ENCODE measurements at places on chromosomes 3 and 15. TPM values are rescaled to one million over a fixed set of nuclear protein-coding genes. Genes with fewer than 3 reads are reported as not detected.

ATP6V1A gene
- total RNA-seq, result 44.6 TPM

LRRC34 gene
- total RNA-seq, result 1.0 TPM

GRCh38 chr15:74184582-74185091 lies 11.1 kb downstream of the ISLR start:
- no peak for DNase-seq

- DNase-seq, result no peak
Observed at GRCh38 chr3:44678480-44679116, 30.1 kb downstream of the ZNF35 start.

DNA sequence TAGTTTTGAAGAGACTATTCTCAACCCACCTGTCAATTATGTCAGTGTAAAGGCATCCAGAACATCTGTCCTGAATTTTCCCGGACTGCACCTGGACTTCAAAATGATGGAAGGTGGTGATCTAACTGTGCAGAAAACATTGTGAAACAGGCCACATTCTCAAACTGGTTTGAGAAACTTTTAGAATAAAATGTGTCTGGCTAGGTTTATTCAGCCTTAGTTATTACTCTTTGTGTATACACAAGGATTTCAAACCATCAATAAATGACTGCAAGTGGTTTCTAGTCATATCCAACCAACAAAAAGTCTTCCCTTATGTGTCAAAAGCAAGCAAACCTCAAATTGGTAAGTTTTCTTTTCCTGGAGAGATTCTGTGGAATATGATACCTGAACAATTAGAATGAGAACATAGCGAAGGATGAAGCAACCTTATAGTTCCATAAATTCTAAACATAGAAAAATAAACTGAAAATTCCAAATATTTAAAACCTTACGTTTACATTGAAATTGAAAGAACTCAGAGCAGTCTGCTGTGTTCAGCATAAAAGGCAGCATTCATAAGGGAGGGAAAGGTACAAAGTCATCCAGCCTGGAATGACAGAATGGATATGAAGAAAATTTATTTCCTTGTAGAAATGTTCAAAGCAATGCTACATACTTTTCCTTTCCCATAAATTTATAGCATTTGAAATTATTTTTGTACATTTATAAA lies 306.6 kb upstream of the TGFBR2 start:
- no peak for DNase-seq

DNA sequence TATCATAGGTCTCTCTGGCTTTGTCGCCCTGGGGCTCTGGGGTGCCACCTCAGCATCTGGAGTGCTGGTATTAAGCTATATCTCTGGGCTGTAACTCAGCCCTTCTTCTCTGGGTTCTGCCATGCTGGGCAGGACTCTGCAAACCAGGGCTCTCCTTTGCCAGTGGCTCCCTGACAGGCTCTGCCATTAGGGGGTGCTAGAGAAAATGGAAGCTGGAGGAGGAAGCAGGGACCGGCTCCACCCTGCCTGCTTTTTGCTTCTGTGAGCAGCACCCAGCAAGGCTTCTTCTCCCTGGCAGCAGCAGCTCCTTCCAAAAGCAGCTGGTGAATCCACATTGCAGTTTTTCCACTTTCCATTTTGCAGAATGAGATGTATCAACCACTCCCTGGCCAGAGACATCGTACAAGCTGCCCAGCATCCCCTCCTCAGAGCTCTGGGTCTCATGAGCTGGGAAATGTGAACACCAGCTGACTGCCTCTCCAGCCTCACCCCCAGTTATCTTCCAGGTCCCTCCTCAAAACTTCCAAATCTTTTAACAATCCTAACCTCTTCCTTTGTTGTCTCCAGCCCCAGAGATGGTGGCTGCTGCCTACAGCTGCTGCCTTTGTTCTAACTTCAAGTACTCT lies 165.0 kb downstream of the ABHD5 start:
- DNase-seq, result no peak

- peak; percentile 48 for DNase-seq
Observed at GRCh38 chr15:29139540-29140459, 129.8 kb downstream of the NSMCE3 start.

Data from breast epithelium (tissue), 4 donors.